Stimulated activated CD4-positive, alpha-beta T cell treated with anti-CD3 and anti-CD28 coated beads, Interleukin-15, amount 100 ng/mL, for 1 hour (primary cell): ENCODE measurements at places on chromosomes 4 and X.

- DNase-seq: no peak
Observed at GRCh38 chrX:83934220-83934619, 73.3 kb downstream of the CYLC1 start.

DNA sequence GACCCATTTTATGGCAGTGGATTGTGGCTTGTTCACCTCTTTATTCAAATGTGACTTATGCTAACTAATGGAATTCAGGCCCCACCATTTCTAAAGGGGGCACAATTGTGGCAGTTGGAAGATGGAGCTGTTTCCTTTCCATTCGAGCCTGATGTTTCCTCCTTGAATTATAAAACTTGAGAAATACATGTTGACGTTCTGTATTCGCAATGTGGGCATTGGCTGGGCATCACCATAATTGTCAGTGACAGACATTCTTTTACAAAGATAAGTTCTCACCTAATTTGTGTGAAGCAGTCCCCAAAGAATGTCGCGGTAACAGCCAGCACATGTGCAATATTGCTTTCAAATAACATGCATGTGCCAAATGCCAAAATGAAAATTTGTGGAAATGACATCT lies 1070.2 kb upstream of the TENM3 start:
- no peak for DNase-seq

- no peak for DNase-seq
Observed at GRCh38 chr4:120633810-120634209, 288.7 kb downstream of the PRDM5 start.

GRCh38 chr4:72569719-72570235 lies 756 bp upstream of the ADAMTS3 start:
- no peak for DNase-seq

DNA sequence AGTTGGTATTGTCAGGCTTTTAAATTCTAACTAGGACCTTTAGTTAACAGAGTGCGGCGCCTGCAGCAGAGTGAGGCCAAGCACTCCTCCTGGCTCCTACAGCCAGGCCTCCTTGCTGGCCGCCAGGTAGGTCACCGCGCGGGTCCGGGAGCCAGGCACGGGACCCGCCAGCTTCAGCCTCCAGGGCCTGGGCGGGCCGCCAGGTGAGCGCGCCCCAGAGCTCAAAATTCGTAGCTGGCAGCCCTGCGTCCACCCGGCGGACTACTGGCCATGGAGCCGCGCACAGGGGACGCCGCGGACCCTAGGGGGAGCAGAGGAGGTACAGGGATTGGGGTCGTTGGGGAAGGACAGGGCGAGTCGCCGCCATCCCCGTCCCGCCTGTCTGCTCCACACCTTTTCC lies at the start of gene MAGIX:
Gene MAGIX (plus strand): TSS at position 139 of the 400 bp plus-strand sequence. CDS start 132 bp downstream, at position 271.
- DNase-seq: no peak

DNA sequence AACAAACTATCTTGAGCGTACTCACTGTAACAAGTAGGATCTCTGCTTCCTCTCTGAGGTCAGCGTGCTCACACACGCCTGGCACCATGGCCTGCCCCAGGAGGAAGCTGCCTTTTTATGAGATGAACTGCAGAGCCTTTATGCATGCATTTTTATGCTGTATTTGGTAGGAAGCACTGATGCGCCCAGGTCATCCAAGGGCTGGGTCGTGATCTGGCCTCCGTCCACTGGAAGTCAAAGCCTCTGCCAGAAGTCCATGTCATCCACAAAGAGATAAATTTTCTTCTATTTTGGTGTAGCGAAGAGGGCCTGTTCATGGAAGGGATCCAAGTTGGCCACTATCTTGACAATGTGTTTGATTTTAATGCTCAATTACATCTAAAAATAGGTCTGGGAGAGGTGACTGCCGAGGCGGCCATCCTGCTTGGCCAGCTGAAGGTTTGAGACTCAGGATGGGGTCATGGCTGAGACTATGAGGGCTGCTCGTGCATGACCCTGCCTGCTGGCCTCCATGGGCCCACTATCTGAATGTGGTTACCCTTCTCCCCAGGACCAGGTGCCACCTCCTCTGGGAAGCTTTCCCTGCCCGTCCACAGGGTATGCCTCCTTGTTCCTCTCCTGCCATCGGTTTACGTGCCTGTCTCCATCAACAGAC lies 50.3 kb downstream of the HTRA3 start:
- no peak for DNase-seq

DNA sequence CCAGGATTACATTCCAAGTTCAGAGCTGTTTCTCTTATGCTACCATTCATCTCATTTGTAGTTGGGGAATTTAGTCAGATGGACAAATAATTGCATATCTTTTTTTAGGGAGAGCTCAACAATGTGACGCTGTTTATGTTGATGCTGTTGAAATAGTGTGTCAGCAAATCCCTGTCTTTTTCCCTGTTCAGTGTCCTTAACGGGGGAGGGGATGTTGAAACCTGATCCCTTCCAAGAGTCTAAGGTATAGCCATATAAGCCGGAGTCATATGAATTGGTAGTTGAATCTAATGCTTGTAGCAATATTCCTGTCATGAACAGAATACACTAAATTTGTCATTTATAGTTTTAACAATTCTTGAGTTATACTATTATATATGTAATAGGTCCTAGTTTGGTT lies 293.5 kb upstream of the FAT1 start:
- DNase-seq: no peak

DNA sequence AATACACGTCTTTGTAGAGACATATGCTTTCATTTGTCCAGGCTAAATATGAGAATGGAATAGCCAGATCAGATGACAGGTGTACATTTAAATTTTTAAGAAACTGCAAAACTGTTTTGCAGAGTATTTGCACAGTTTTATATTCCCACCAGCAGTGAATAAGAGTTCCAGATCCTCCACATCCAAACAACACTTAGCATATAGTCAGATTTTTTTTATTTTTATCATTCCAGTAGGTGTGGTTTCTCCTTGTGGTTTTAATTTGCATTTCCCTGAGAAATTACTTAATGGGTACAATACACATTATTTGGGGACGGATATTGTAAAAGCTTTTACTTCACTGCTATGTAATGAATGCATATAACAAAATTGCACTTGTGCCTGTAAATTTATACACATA lies 56.7 kb upstream of the IRF2 start:
- no peak for DNase-seq
